GM13977 (cell line): ENCODE measurements at places on chromosomes 3 and 15.

DNA sequence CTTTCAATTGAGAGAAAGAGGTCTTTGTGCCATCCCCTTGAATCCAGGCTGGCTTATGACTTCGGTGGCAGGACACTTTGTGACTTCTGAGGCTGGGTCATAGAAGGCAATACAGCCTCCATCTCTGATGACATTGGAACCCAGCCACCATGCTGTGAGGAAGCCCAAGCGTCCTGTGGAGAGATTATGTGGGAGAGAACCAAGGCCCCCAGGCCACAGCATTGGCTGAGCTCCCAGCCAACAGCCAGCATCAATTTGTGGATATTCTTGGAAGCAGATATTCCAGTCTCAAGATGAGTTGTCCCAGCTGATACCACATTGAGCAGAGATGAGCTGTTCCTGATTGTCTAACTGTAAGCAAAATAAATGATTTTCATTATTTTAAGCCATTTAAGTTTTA is 12.7 kb upstream of the XIRP1 start:
- no peak for DNase-seq

GRCh38 chr3:180416111-180416594 is 185.8 kb upstream of the TTC14 start:
- no peak for DNase-seq

DNA sequence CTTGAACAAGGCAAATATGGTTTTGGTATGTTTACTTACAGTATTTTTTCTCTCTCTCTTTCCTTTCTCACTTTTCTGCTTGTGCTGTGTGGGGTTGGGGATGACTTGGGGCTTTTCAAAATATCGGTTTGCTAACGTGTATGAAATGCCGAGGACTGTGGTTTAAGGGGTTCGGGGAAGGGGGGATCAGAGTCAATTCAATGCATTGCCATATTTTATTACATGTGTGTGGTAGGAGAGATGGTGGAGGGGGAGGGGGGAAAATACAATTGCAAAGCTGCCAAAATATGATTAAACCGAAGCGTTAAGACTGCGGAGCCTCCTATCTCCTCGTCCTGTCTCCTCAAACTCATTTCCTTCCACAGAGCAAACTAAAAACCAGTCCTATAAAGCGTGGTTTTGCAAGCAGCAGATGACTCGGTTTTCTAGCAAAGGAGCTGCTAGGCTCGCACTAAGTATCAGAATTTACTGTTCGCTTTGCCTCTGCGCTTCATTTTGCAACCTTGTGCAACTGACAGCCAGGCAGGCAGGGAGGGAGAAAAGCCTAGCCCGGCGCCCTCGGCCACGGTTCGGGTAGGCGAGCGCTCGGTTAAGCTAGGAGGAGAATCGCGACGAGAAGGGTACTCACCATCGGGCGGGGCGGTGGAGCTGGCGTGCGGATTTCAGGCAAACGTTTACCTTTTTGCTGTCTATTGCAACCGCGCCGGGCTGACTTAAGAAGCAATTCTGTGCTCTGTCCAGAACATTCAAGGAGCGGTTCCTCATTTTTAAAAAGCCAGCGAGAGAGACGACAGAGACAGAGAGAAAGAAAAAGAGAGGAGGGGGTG is 4.0 kb upstream of the NR2F2 start:
- DNase-seq, result peak; percentile 25

DNA sequence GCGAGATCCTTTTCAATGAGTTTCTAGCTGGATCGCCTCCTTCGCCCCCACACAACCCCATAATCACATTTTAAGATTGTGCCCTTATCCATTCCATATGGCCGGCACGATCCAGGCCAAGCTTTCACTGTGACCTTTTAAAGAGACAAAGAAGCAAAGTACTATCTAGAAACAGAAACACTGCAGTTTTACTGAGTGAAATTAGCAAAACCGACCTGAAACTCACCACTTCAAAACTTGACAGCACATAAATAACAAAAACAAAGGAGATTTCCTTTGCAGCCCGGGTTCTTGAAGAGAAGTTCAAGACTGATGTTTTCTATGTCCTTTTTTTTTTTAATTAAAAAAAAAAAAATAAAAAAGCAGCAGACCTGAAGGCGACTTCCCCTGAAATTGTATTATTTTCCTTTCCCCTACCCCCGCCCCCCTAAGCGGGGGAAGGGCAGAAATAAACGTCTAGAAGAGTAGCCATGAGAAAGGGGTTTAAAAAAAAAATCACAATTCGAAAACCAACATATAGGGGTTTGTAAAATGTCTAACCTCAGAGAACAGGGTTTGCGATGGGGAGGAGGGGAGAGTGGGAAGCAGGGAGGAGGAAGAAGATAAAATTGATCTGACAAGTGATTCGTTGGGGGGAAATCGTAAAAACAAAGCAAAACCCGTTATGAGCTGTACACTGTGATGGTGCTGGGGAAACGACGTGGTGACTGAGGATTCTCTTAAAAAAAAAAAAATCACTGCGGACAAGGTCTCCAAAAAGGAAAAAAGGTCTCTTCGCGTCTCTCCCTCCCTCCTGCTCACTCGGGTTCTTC is 1.5 kb downstream of the SATB1 start:
- DNase-seq, result peak; percentile 39

- no peak for DNase-seq
Observed at GRCh38 chr3:63089007-63089750, 188.9 kb upstream of the SYNPR start.
